HFFc6 (cell line): ENCODE measurements at places on chromosomes 7 and 10. TPM values are rescaled to one million over a fixed set of nuclear protein-coding genes. Genes with fewer than 3 reads are reported as not detected.

- DNase-seq: no peak
These were observed 49.3 kb downstream of the DENND2A start for GRCh38 chr7:140591180-140591902.

Gene VENTX
- total RNA-seq: not detected in 3 replicates

DNA sequence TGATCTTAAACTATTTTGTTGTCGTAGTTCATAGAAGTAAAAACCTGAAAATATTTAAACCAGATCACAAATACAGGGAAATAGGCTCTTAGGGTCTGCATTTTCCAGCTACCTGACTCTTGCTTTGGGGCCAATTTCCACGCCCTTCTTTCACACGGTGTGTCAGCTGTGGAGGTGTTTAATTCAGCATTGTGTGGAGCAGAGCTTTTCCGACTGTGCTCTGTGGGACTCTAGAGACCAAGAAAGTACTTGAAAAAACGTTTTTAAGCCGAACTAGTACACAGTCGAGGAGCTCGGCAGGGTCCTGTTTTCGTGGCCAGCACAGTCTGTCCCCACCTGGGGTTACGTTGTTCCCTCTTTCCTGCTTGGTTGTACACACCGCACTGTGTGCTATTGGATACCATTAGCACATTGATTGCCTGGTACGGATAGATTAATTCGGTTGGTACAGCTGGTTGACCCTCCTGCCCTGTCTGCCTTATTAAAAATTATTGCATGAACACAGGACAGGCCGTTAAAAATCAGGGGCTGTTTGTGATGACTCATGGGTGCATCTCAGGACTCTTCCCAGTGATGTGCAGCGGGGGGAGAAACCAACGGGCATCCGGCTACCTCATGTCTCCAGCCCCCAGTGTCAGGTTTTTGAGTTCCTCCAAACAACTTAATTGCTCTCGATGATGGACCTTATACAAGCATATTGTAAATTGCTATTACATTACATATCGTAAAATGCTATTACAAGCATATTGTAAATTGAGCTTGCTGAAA is 80.7 kb upstream of the BTBD16 start:
- no peak for DNase-seq

GRCh38 chr7:7979558-7979957 is 11.0 kb downstream of the GLCCI1 start:
- DNase-seq: no peak

DNA sequence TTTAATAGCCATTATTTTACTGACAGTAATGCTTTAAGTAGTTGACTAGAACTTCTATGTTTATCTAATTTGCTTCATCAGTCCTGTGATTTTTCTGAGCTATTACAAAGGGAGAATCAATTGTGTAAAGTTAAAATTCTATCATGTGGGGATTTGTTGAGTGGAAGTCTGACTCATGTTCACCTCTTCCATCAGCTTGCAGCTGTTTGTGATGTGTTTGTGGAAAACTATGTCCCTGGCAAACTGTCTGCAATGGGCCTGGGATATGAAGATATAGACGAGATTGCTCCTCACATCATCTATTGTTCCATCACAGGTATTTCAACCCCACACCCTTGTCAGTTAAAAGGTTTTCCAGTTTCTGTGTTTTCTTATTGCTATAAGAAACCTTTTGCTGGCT is 59.9 kb downstream of the SUGCT start:
- peak; percentile 26 for DNase-seq

- DNase-seq: no peak
These were observed 72.5 kb downstream of the GOLGA7B start for GRCh38 chr10:97922022-97922758.

GRCh38 chr7:144736880-144737493 is 98.9 kb downstream of the TPK1 start:
- no peak for DNase-seq

- no peak for DNase-seq
These were observed 11.4 kb downstream of the FAM241B start for GRCh38 chr10:69641261-69641980.
